ENCODE measurements at places on chromosomes 12 and 14. TPM values are rescaled to one million over a fixed set of nuclear protein-coding genes. Genes with fewer than 3 reads are reported as not detected.

DNA sequence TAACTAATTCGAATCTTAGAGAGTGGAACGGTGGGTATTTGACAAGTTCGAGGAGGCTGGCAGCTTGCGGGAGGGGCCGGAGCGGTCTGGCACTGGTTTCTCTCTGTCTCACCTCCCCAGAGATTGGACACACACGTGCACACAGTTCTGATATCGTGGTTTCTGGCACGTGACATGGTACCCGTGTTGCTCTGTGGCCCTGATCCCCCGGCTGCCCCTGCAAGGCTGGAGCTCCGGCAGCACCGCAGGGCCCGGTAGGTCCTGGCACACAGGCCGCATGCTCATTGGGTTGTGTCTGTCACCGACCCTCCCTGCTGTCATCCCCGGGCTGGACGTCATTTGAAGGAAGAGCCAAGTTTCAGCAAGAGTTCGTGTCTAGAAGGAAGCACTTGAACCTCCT, 82.7 kb downstream of the PPP2R5C start:
- no peak for DNase-seq

- no peak for DNase-seq
Measured at GRCh38 chr14:73014105-73014504, 12.8 kb downstream of the ZFYVE1 start.

Gene RFX4
- total RNA-seq: not detected

- DNase-seq: no peak
Measured at GRCh38 chr14:99749142-99749541, 44.1 kb upstream of the EML1 start.

GRCh38 chr12:128509170-128509569, 242.2 kb downstream of the TMEM132C start:
- DNase-seq: no peak

- DNase-seq: no peak
Measured at GRCh38 chr12:75635606-75636444, 124.4 kb upstream of the KRR1 start.

- DNase-seq: no peak
Measured at GRCh38 chr12:6476489-6476888, 6.0 kb upstream of the VAMP1 start.

- DNase-seq: no peak
Measured at GRCh38 chr12:125841332-125841731, 776.1 kb downstream of the AACS start.

Gene KRT73
- not detected for total RNA-seq

DNA sequence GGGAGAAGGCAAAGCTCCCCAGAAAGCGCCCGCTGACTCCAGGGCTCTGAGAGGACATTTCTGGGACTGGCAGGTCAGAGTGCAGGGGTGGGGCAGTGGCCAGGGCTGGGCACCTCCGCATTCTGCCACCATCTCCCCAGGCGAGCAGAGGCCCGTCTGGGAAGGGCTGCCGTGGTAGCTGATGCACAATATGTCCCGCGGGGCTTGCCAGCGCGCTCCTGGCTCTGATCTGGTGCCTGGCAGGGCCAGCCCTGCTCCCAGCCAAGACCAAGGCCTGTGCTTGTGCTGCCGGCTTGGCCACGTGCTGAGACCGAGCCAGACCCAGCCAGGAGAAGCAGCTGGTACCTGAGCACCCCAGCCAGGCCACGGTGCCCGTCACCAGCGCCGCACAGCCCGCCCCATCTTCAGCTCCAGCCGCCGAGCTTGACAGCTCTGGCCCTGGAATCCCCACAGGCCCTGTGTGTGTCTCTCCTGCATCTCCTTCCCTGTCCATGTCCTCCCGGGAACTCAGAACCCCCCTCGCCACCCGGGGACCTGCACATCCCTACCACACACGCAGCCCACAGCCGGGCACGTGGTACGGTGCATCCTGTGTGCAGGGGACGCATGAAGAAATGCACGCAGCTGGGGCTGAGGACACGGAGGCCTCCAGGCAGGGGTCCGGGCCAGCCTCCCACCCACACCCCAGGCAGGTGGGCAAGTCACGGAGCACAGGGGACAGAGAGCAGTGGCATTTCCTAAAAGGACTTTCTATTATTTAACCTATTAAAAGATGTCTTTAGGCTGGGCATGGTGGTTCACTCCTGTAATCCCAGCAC, 68.6 kb upstream of the C14orf180 start:
- DNase-seq: no peak

Gene TAS2R46
- total RNA-seq: 5.4 TPM

- no peak for DNase-seq
Measured at GRCh38 chr12:8867009-8867408, 44.6 kb downstream of the A2ML1 start.

Gene KRT80
- 4.6 TPM for total RNA-seq

GRCh38 chr12:54358191-54358944, 5.9 kb downstream of the GPR84 start:
- no peak for DNase-seq

- DNase-seq: no peak
Measured at GRCh38 chr12:132291402-132292175, 37.8 kb downstream of the GALNT9 start.

Gene IFNG-AS1
- 0.49 TPM for total RNA-seq

Gene NINJ2
- 4.9 TPM for total RNA-seq

- DNase-seq: no peak
Measured at GRCh38 chr12:55629058-55629841, 7.4 kb upstream of the OR10P1 start.

- DNase-seq: no peak
Measured at GRCh38 chr12:45655186-45655585, 74.3 kb upstream of the ARID2 start.

DNA sequence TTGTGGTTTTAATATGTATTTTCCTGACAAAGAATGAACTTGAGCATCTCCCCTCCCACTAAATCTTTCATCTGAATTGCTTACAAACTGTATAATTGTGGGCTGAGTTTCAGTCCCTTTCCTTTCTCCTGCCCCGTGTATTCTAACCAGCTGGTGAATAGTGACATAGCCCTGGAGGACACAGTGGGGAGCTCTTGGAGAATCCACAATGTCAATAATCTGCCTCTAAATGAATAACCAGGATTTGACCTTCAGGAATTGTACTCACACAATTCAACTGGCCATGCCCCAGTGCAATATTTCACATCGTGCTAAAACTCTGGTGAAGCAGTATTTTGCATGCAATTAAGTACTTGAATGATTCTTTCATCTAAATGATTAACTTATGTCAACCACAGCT, 177.2 kb downstream of the C12orf42 start:
- DNase-seq: no peak

DNA sequence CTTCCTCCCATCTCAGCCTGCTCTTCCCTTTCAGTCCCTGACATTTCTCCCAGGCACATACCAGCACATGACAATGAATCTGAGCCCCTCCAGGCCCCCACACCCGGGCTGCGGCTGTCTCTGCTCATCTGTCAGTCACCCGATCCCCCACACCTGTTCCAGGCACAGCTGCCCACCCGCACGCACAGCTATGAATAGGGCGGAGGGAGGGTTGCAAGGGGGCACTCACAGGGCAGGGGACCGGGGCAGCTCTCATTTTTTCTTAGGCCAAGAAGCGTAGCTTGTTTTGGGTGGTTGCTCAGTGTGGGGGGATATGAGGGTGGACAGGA, 43.7 kb upstream of the TSPAN9 start:
- DNase-seq: no peak

Gene MEG3
- total RNA-seq: 77.9 TPM

DNA sequence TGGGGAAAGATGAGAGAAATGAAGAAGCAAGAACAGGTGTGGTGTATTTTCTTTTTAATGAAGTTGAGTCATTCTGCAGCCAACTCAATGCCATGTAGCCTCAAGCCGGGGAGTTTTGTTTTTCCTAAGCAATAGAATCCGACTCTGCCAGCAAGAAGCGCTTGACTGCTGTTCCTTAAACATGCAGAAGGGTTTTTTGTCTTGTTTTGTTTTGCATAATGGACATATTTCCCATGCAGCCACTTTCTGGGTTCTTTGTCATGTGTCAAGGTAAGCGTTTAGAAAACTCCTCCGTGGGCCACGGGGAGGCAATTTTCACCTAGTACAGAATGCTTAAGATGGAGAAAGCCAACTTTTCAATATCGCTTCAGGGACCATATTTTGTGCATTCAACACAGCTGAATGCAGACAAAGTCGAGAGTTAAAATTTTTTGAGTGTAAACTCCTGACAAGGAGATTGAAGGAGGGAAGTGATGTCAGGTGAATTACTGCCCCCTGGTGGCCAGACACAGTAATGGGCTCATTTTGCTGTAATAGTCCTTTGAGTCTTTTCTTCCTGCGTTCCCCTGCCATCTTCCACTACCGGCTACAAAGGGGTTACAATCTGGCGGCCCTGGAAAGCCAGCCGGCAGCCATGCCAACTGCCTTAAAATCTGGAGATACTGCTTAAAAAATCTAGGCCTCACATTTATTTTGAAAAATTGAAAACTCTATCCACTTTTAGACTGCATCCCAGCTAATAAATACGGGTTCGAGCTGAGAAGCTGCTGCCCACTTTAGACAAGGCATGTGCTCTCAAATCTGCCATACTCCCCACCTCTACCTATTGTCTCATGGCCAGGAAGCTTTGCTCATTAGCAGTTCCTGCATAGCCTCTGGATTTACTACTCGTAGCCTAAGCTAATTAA, 3.2 kb upstream of the FICD start:
- DNase-seq: peak; percentile 77

GRCh38 chr12:80193865-80194264, 94.5 kb downstream of the OTOGL start:
- DNase-seq: no peak

GRCh38 chr14:54889919-54890318, 12.7 kb downstream of the GCH1 start:
- DNase-seq: no peak

DNA sequence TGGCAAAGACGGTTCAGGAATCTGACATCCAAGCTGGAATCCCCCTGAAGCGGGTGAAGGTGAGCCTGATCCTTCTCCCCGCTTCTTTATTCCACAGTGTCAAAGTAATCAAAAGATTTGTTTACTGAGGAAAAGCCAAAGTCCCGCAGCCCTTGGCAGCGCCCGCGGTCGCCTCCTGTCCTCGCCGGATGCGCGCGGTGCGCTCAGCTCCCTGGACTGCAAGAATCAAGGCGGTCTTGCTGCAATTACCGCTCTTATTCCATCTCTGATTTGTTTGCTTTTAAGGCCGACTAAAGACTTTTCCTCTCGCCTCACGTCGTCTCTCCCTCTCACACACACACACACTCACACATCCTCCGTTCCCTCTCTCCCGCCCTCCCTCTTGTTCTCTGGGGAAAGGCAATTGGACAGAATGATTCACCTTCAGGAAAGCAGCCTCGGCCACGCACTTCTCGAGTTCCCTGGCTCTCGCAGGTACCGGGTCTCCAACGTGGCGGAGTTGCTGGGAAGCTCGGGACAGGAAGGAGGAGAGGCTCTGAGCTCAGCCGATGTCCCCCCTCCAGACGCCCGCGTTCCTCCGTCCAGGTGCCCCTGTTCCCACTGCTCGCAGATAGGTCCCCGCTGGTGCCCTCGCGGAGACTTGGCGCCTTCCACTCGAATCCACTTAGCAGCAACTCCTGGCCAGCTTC, 68.6 kb upstream of the USP15 start:
- DNase-seq: no peak

- no peak for DNase-seq
Measured at GRCh38 chr12:3658327-3659163, 94.4 kb downstream of the CRACR2A start.

- DNase-seq: no peak
Measured at GRCh38 chr12:56874821-56875220, 59.4 kb downstream of the SDR9C7 start.

Gene PSMC6
- total RNA-seq: 82.5 TPM

Gene VPS37B
- 59.7 TPM for total RNA-seq

- no peak for DNase-seq
Measured at GRCh38 chr14:50794068-50794645, 36.8 kb downstream of the NIN start.

DNA sequence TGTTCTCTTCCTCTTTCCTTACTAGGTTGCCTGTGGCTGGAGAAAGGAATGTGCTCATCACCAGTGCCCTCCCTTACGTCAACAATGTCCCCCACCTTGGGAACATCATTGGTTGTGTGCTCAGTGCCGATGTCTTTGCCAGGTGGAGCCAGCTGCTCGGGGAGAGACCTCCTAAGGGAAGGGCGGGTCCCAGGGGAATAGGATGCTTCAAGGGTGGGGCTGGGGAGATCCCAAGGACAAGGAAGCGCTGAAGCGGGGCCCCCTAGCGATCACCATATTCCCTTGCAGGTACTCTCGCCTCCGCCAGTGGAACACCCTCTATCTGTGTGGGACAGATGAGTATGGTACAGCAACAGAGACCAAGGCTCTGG, 10.2 kb downstream of the MARS1 start:
- no peak for DNase-seq

DNA sequence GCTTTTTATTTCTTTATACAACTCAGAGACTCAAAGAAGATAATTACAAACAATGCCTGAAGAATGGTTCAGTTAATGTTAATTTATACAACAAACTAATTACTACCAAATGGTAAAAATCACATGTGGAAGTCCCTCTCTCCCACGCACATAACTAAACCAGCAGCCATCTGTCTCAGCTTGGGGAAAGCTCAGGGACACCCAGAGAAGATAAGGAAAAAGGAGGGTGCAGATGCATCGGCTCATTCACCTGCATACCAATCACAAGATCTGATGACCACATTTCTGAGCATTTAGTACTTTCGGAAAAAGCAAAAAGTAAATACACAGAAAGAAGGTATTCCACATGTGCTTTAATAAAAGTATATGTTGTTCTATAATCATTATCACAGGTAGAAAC, 136.3 kb downstream of the SOX5 start:
- no peak for DNase-seq

GRCh38 chr14:100557658-100558057, 29.6 kb downstream of the BEGAIN start:
- DNase-seq: no peak

DNA sequence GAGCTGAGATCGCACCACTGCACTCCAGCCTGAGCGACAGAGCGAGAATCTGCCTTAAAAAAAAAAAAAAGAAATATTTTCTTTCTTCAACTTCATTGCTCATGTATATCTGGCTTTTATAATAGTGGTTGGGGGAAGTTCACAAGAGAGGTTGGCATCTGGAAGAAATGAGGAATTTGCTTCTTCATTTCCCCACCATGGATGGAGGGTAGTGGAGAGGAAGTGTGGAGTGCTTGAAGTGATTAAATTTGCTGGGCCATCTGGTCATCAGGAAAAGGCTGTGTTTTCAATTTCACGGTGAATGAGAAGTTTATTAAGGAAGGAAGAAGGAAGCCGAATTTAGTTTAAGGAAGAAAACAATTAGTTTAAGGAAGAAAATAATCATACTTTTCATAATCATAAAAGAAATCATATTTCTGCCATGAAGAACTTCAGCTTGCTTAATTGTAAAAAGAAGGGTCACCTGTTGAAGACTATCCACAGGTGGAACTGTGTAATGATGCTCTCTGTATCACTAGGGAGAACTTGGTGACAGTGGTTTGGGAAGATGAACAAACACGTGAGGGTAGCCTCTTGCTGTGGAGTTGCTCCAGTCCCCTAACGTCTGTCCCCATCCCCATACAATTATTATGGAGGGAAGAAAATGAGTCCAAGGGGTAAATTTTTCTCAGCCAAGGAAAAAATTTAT, 197.3 kb upstream of the ARHGAP5 start:
- no peak for DNase-seq

- no peak for DNase-seq
Measured at GRCh38 chr14:53888535-53889386, 67.9 kb downstream of the BMP4 start.

GRCh38 chr14:50937325-50937724, 7.0 kb downstream of the PYGL start:
- DNase-seq: no peak

Gene OAS2
- total RNA-seq: 27.5 TPM
